NCI-H345 (cell line): ENCODE measurements at places on chromosomes 6 and 20.
A peak's percentile ranks its signal among the peaks of the same experiment; 100 is the strongest.

DNA sequence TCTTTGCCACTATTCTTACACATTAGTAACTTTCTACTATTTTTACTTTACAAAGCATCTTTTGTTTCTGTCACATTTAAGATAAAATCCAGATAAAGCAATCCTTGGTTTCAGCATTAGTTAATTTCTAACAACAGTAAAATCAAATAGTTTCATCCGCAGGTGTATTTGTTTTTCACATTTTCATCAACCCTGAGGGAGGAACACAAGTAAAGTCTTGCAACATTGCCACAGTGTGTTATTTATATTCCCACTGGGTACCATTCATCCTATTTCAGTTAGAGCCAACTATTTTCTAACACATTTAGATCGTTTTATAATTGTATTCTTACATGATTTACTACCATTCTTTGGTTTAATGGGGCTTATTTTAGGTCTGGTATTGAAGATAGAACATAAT is 908.7 kb upstream of the CITED2 start:
- no peak for DNase-seq

- peak; percentile 46 for DNase-seq
Observed at GRCh38 chr6:170152124-170152926, 138.6 kb downstream of the DLL1 start.

- DNase-seq: no peak
Observed at GRCh38 chr6:110389689-110390382, 25.5 kb downstream of the DDO start.

DNA sequence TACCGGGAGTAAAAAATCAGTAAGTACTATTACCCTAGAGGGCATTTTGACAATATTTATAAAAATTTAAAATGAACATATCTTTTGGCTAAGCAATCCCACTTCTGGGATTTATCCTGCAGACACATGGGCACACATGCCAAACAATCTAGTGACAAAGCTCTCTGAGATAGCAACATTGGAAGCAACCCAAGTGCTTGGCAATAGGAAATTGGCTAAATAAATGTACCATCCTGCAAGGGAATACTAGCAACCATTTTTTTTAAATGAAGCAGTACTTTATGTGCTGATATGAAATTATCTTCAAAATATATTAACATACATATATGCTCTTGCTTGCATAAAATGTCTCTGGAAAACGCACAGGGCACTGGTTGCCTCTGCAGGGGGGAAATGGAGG is 133.8 kb downstream of the SNX5 start:
- no peak for DNase-seq

DNA sequence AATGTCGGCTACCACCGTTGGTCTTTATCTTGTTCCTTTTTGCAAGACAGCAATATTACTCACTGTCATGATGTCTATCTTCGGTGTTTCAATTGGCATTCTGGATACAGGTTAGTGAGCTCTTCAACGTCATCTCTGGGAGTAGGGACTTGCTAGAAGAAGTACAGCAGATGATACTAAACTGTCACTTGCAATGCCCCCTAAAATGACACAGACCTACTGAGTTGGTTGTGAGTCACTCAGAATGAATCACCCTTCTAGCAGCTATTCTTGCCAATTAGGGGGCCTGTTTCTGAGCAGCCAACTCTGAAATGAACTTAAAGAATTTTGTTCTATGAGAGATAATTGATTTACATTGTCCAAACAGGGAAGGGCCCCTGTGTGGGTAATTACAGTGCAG is 176.5 kb downstream of the SLC16A10 start:
- DNase-seq: no peak
